ENCODE measurements at places on chromosomes 16 and 17. TPM values are rescaled to one million over a fixed set of nuclear protein-coding genes. Genes with fewer than 3 reads are reported as not detected.

The ABCC12 gene
- total RNA-seq: not detected

The SLC5A11 gene
- 0.29 TPM for total RNA-seq

The IL34 gene
- total RNA-seq: 0.24 TPM

The ATP1B2 gene
- 0.22 TPM for total RNA-seq

The TPSG1 gene
- not detected for total RNA-seq

The PRCD gene
- total RNA-seq: not detected

The HIGD1B gene
- total RNA-seq: not detected

The NT5M gene
- 3.5 TPM for total RNA-seq

The PRR15L gene
- not detected for total RNA-seq

The BLMH gene
- 62.9 TPM for total RNA-seq

The SCIMP gene
- total RNA-seq: not detected

The RAB11FIP4 gene
- total RNA-seq: 33.1 TPM

The PLA2G10 gene
- total RNA-seq: not detected

The ALDH3A1 gene
- not detected for total RNA-seq

The MYOCD gene
- total RNA-seq: not detected

The TP53TG3B gene
- total RNA-seq: not detected

The P3H4 gene
- 3.4 TPM for total RNA-seq

The TMEM100 gene
- not detected for total RNA-seq

The CCL14 gene
- total RNA-seq: not detected

The FOXL1 gene
- not detected for total RNA-seq

The NPIPB5 gene
- 420 TPM for total RNA-seq

The STARD3 gene
- total RNA-seq: 68.4 TPM

The ABHD15 gene
- 15.7 TPM for total RNA-seq

The OR4D1 gene
- 0.66 TPM for total RNA-seq

The PRSS36 gene
- 2.1 TPM for total RNA-seq

The INCA1 gene
- 0.22 TPM for total RNA-seq

The SGCA gene
- 1.0 TPM for total RNA-seq

The CACNG5 gene
- not detected for total RNA-seq

The TBX6 gene
- total RNA-seq: 0.68 TPM

The ADCY9 gene
- 13.6 TPM for total RNA-seq

The FLII gene
- 288 TPM for total RNA-seq

The DHX58 gene
- total RNA-seq: 80.6 TPM

The HS3ST6 gene
- total RNA-seq: not detected

The ATP6V0C gene
- total RNA-seq: 113 TPM

The NUDT16L1 gene
- 43.2 TPM for total RNA-seq

The CFAP97D1 gene
- total RNA-seq: not detected

The ESRP2 gene
- not detected for total RNA-seq

The WFIKKN1 gene
- 0.69 TPM for total RNA-seq

The CHST6 gene
- not detected for total RNA-seq

The KRT222 gene
- not detected for total RNA-seq

The SMPD3 gene
- total RNA-seq: 8.8 TPM

The CYB561 gene
- total RNA-seq: 13.1 TPM

The BCL6B gene
- 2.2 TPM for total RNA-seq

The PIRT gene
- not detected for total RNA-seq

The NOL3 gene
- total RNA-seq: 49.5 TPM

The NPIPA2 gene
- total RNA-seq: 2.1 TPM

The DCXR gene
- total RNA-seq: 92.9 TPM

The MMP28 gene
- not detected for total RNA-seq

The CCL4L2 gene
- total RNA-seq: 10.2 TPM

The HBZ gene
- not detected for total RNA-seq

The DHRS11 gene
- 6.1 TPM for total RNA-seq

The TNRC6C gene
- 36.5 TPM for total RNA-seq

All from T-helper 1 cell treated with Interleukin-12 subunit alpha and Interleukin-12 subunit beta and Interleukin-4 antibody, amounts not matched to agents 30 ng/mL and 1 ng/mL, for 36 hours (primary cell).